ENCODE measurements at places on chromosomes 11 and 22.

DNA sequence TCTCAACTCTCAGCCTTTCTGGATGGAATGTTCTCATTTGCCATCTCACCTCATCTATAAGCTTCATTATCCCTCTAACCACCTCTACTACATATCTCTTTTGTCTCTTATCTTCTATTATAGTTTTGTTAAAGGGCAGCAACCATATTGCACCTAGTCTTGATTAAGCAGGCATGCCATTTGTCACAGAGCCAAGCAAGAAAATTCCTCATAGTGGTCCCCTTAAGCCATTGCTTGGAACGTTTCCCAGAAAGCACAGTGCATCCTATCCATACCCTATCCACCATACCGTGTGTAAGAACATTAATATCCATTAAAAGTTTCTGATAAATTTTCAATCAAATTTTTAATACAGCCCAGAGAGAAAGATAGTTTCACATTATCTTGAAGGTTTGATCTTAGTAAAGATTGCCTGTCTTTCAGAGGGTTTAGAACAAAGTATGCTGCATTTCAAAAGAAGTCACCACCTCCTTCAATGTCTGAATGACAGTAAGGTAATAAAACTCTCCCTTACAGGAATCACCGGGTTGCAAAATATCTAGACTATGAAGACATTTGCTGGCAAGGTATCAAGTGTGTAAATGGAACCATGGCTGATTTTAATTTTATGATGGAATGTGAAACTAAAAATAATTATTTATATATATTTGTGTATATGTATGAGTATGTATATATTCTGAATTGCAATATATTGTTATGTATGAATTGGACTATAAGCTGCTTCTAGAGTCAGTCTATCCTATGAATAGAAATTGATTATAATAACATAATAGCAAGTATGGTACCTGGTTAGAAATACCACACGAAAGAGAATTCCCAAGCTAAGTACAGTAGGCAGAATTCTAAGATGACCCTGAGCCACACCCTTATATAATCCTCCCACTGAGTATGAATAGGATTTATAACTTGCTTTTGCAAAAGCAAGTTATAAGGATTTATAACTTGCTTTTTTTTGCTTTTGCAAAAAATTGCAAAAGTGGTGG is 1296.3 kb downstream of the LRRC4C start:
- DNase-seq = no peak

DNA sequence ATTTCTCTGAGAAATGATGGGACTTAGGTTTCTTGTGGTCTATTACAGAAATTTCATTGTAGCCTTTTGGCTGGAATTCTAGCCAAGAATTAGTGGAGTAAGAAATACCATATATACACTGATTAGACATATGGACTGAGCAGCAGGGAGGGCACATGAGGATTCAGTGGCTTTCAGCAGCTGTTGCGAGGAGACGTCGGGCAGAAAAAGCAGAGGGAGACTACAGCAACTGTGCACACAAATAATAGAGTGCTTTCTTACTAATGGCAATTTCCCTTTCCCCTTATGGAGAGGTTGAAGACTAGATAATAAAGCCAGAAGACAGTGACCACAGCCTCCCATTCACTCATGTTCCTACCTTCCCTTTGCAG is 35.4 kb upstream of the CCDC34 start:
- no peak for DNase-seq

- DNase-seq = no peak
Observed at GRCh38 chr22:36079041-36079440, 50.4 kb upstream of the RBFOX2 start.

- DNase-seq = no peak
Observed at GRCh38 chr11:23317816-23318215, 457.5 kb upstream of the CCDC179 start.

Measured in fibroblast of skin of left quadriceps (primary cell).